B cell (primary cell): ENCODE measurements at places on chromosomes 3 and 15.

GRCh38 chr15:64813075-64813474, 12.4 kb downstream of the PIF1 start:
- DNase-seq, result no peak

- DNase-seq, result no peak
Observed at GRCh38 chr3:55160241-55160983, 232.6 kb upstream of the LRTM1 start.

DNA sequence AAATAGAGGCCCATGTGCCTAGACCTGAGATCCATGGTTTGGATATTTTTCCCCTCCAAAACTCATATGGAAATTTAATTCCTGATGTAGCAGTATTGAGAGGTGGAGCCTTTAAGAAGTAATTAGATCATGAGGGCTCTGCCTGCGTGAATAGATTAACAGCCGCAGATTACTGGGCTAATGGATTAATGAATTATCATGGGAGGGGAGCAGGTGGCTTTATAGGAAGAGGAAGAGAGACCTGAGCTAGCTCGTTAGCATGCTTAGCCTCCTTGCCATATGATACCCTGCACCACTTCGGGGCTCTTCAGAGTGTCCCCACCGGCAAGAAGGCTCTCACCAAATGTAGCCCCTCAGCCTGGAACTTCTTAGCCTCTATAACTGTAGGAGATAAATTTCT, 15.8 kb downstream of the ARHGEF26 start:
- DNase-seq, result no peak

GRCh38 chr3:27708250-27708649, 13.9 kb downstream of the EOMES start:
- DNase-seq, result no peak

- no peak for DNase-seq
Observed at GRCh38 chr15:59196416-59196815, 10.2 kb upstream of the LDHAL6B start.

- DNase-seq, result no peak
Observed at GRCh38 chr3:41503998-41504623, 304.8 kb downstream of the CTNNB1 start.

DNA sequence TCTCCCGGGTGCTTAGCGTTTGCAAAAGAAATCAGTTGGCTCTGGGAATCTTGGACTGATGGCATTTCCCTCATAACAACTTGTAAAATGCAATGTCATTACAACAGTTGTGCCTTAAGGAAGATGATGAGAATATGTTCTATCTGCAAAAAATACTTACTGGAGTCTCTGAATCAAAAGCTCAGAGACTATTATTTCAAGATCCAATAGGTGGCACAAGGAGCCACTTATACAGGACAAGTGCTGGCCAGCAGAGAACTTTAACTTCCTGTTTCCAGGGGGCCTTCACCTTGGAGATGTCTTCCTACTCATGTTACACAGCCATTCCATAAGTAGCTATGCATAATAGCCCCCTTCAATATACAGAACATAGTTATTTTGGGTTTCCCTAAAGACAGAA, 8.9 kb upstream of the RPS27L start:
- peak; percentile 25 for DNase-seq

GRCh38 chr15:33807665-33808064, 160.6 kb upstream of the CHRM5 start:
- DNase-seq, result no peak

GRCh38 chr15:87597346-87598052, 659.0 kb downstream of the NTRK3 start:
- no peak for DNase-seq

DNA sequence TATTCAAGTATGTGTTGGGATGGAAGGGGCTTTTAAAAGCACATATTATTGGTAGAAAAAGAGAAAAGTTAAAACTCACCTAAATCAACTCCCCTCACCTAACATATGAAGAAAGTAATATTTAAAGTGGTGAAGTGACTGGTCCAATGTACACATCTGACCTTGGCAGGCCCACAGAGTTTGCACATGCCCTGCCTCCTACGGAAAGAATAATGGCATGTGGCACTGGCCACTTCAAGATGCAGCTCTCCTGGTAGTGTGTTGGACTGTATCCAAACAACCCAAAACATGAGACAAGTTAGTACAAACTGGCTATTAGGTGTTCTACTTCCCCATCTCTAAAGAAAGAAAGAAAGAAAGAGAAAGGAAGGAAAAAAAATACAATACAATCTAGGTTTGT, 117.1 kb downstream of the MECOM start:
- DNase-seq, result no peak

DNA sequence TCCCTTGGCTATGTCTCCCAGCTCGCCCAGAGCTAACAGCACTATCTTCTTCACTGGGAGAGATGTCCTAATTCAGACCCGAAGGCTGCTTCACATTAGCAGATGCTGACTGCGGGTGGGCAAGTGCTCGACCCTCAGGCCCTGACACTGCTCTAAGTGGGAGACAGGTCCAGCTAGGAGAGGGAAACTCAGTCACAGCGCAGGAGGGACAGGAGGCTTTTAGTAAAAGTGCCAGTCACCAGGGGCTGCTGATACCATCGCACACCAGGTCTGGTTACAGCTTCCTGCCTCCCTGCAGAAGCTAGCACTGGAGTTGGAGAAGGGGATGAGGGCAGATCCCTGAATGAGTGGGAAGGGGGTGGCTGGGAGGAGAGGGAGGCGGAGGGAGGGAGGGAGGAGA, 365.8 kb upstream of the RGMA start:
- no peak for DNase-seq

- no peak for DNase-seq
Observed at GRCh38 chr3:5754602-5755001, 567.1 kb downstream of the EDEM1 start.

DNA sequence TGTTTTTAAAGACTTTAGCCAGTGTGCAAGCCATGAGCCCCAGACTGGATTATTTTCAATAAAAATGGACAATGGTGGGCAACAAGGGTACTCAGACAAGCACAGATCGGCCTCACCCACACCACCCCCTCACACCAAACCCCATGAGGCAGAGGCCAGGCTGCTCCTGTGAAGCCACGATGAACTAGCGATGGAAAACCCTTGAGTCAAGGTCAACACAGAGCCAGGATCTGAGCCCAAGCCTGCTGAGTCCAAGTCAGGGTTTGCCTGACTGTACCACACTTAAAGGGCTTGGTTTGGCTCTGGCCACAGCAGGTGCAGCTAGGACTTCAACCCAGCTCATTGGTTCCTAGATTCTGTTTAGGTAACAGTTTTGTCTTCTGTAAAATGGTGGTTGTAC, 131.5 kb upstream of the SLC2A2 start:
- no peak for DNase-seq

GRCh38 chr3:168269001-168269400, 173.3 kb upstream of the GOLIM4 start:
- no peak for DNase-seq

DNA sequence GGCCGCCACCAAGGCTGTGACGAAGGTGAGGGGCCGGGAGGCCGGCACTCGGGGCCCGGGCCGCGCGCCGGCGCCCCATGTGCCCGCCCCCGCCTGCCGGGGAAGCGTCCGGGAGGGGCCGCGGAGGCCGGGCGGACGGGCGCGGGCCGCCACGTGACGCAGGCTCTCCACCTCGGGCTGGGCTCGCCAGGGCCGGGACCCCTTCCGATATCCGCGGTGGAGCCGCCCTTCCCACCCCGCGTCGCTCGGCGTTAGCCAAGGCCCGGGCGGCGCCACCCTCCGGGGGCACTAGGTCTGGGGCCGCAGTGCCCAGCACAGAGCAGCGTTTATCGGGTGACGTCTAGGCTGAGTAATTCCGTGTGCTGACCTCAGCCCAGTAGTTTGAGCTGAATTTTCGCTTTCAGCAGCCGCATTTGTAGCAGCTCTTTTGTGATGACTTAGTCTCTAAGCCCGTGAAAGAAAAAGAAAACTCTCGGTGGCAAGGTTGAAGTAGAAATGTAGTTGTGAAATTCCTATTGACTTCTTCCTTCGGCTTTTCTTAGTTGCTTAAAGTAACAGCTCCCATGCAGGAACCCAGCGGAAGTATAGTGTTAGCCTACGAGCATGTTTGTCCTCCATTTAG, 885 bp downstream of the CDV3 start:
- DNase-seq, result peak; percentile 82

DNA sequence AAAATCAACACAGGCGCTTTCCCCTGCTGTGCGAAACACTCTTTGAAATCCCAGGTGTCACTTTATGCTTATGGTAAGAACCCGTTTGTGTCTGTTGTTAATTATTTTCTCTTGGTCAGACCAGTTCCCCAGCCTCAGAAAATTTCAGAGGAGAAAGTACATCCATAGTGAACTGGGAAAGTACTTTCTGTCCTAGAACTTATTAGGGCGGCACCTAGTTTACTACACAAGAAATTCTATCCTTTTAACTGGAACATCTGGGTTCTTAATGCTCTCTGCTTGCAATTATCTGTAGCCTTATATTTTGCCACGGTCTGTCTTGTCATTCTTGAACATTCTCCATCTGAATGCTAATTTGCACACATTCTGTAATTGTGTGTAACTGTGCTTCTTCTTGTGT, 215.0 kb downstream of the PTPRG start:
- DNase-seq, result no peak
